ENCODE measurements at places on chromosomes 5 and 9.

- DNase-seq, result no peak
These were observed 21.1 kb downstream of the ANKDD1B start for GRCh38 chr5:75632321-75632720.

DNA sequence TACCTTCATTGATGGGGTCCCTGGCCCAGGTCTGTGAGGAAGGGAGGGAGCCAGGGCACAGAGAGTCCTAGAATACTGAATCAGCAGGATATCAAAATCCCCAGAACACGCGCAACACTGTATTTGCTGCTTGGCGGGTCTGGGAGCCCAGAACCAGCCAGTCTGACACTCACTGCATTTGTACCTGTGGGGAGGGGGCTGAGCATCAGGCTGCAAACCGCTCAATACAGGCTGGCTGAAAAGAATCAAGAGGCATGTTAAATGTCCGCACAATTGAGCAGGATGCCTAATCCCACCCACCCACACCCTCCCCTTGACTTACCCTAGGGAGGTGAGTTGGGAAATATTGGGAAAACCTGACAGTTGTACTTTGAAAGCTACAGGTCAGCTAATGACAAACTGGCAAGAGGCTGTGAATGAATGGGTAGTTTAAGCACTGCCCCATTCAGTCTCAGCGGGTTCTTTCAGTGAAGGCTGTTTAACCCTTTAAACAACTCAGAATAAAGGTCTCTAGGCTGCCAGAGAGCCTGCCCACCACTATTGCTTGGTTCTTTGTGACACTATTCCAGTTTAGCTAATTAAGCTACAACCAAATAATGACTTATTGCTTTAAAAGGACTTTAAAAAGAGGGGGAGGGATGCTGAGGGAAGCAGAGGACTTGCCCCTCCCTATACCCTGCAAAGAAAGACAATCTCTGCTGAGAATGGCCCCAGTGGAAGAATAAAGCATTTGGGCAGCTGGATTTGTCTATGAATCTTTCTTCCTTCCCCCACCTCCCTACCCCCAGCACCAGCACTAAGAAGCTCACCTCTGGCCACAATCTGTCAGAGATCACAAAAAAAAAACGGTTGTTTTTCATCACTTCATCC lies 5.0 kb downstream of the SPRY4 start:
- DNase-seq, result no peak

GRCh38 chr9:105259274-105259673 lies 14.8 kb downstream of the SLC44A1 start:
- no peak for DNase-seq

DNA sequence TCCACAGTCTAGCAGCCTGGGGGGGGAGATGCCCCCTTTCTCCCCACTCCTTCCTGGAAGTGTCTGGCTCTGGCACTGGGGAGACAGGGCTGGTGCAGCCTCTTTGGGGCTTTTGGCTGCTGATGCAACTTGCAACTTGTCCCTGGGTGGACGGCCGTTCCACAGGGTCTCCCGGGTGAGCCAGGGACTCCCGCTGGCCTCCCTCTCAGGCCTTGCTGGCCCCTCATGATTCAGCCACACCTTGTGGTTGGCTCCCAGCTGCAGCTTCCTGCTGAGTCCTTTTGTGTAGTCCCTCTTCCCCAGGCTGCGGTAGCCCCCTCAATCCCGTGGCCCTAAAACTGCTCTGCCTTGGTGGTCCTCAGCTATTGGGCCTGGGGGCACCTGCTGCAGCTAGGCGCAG lies 283.5 kb downstream of the PBX3 start:
- DNase-seq, result no peak

- no peak for DNase-seq
These were observed 119.3 kb upstream of the MAN2A1 start for GRCh38 chr5:109570362-109570874.

DNA sequence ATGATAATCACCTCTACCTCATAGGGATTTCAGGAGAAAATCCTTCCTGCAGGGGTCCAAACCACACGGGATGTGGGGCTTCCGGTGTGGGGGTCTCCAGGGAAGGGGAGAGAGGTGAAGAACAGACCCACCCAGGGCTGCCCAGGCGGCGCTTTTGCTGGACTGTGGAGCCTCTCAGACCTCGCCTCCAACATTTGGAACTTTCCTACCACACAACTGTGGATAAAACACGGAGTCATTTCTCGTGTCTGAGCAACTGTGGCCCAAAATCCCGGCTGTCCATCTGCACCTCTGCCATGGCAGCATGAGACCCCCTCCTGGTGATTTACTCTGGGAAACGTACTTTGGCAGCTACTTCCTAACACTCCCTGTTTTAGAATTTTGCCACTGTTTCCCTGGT lies 307.8 kb upstream of the IRX4 start:
- DNase-seq, result no peak

GRCh38 chr5:33891788-33892619 lies at the start of gene ADAMTS12:
TSS of gene ADAMTS12 (minus strand) at chr5:33891990. CDS start at chr5:33891856, 134 bp downstream.
- DNase-seq, result no peak

GRCh38 chr5:1544294-1544961 lies 20.7 kb upstream of the LPCAT1 start:
- no peak for DNase-seq

DNA sequence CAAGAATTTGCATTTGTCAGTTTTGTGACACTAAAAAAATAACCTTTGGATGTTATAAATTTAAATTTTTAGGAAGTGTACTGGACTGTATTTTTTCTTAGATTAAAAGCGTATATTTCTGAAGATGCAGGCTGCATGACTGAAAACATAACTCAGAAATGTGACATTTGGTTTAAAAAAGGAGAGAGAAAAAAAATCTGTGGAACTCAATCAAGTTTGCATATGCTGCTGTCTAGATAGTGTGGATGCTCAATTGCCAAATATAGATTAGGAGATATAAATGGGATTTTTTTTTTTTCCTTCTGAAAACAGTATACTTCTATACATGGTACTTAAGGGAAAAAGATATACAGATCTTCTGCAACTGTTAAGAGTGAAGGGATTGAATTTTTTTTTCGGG lies 402.3 kb downstream of the TAF11L14 start:
- no peak for DNase-seq

- no peak for DNase-seq
These were observed 83.7 kb downstream of the C5orf15 start for GRCh38 chr5:133884569-133885311.

GRCh38 chr9:95239071-95239470 lies 78.4 kb downstream of the FANCC start:
- no peak for DNase-seq

- no peak for DNase-seq
These were observed 171.2 kb upstream of the PPP2R2B start for GRCh38 chr5:147049764-147050163.

GRCh38 chr5:177609076-177610059 lies 9.4 kb downstream of the B4GALT7 start:
- DNase-seq, result no peak

GRCh38 chr9:82883436-82883835 lies 179.5 kb downstream of the RASEF start:
- DNase-seq, result no peak

- DNase-seq, result no peak
These were observed 2.4 kb downstream of the CCL28 start for GRCh38 chr5:43409809-43410271.

- DNase-seq, result no peak
These were observed 84.5 kb upstream of the CTNNA1 start for GRCh38 chr5:138668451-138669380.

GRCh38 chr5:10595672-10596309 lies 31.9 kb downstream of the ANKRD33B start:
- no peak for DNase-seq

DNA sequence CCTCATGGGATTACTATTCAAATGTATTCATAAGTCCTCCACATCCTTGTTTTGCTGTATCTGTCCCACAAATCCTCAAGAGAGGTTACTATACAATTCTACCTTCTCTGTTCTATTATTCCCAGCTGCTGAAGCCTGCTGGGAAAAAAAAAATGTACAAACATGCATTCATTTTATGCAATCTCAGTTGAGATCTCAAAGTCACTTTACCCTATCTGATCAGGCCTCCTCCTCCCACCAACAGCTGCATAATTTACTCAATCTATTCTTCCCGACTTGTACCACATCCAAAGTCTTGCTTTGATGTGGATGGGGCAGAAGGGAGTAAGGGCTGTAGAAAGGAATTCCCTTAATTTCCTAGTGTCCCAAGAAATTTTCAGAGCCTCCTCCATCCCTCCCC lies 28.6 kb downstream of the PSIP1 start:
- no peak for DNase-seq

DNA sequence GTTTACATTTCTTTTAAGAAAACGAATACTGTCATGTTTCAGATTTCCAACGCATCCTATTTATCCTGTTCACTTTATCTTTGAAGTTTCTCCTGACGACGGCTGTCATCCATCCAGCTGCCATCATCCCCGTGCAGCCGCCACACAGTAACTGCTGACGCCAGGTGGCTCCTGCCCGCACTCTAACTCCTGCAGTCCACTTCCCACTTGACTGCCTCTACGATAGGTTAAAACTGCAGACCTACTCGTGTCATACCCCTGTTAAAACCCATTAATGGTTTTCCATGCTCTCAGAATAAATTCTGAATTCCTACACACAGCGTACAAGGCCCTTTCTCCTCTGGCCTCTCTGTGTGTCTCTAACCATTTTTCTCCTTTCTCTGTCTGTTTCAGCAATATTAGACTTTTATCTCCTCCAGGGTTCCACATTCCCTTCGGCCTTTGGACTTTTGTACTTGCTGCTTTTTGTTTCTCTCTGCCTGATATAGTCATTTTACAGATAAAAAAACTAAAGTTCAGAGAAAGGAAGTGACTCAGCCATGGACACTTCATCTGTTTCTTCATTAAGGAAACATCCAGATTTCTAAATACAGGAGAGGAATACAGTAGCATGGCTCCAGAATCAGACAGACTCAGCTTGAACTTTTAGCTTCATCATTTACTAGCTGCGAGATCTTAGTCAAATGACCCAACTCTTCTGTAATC lies 84.9 kb downstream of the ADAMTS12 start:
- no peak for DNase-seq

All from cortex of kidney (tissue), 1 donor.